ENCODE measurements at places on chromosomes 16 and 17.

- no peak for DNase-seq
Measured at GRCh38 chr16:35305476-35305875, 1846.1 kb downstream of the TP53TG3F start.

GRCh38 chr17:28928061-28928460 lies 23.3 kb downstream of the PHF12 start:
- DNase-seq = peak; percentile 48

GRCh38 chr17:64706224-64707049 lies 44.3 kb upstream of the SMURF2 start:
- DNase-seq = peak; percentile 56

DNA sequence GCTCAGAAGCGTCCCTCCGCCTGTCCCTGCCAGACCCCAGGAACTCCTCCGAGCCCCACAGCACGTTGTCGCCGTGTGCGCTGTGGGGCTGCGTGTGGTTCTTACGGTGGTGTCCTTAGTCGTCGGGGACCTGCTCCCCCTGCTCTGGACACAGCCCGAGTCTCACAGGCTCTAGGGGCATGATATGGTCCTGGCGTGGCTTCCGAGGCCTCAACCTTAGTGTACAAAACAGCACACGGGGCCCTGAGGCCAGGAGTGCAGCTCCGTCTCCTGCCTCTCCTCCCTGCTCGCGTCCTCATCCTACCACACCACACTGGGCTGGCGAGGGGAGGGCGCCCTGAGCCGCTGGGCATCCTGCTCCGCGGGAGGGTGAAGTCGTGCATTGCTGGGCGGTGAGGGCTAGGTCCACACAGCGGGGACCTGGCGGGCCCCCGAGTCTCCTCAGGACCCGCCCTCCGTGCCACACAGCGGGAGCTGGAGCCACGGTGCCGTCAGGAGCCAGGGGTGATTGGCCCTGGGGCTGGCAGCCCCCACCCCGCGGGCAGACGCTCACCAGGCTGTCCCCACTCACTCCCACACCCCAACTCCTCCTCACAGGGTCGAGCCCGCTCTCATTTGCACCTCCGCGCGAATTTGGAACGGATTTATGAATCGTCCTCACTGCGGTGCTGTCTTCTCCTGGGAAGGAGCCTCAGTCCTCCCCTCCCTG lies 1.2 kb upstream of the MAFG start:
- DNase-seq = peak; percentile 49

- no peak for DNase-seq
Measured at GRCh38 chr17:73718362-73718761, 74.1 kb upstream of the SDK2 start.

- DNase-seq = peak; percentile 52
Measured at GRCh38 chr16:67000384-67001351, 12.3 kb downstream of the CES4A start.

- DNase-seq = peak; percentile 98
Measured at GRCh38 chr16:15643048-15643945, at the start of gene MARF1. Gene MARF1, minus strand, starts transcription at chr16:15643154. Its CDS starts 3,921 bp downstream, at chr16:15639233.

DNA sequence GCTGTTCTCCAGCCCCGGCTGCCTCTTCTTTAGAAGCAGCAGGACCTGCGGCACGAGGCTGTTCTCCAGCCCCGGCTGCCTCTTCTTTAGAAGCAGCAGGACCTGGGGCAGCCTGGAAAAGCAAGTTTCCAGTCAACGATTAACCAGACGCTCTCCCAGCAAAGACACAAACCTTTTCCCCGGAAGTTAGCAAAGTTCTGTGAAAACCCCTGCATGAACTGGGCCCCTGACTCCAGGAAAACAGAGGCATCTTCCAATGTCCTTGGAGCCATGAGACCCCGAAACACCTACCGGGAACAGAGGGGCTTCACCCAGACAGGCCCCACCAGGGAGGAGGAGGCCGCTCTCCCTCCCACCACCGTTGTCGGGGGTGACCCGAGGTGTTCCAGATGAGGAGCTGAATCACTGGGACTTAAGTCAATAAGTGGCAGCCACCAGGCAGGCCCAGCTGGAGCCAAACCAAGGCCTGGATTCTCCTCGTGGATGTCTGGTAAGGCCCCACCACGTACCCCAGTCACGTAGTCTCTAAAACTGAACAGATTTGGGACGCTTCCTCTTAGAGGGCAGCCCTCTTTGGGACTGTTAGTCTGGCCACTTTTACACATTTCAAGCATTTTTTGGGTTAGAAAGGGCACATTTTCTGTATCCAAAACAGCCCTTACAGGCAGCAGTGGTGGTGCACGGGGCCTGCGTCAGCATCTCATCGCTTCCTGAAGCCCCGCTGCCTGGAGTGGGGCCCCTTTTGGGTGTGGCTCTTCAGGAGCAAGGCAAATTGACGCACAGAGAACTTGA lies at the start of gene RPH3AL:
Gene RPH3AL, minus strand, starts transcription at position 387 of the 792 bp plus-strand sequence. CDS start 25,264 bp downstream, outside the sequence.
- peak; percentile 20 for DNase-seq

- DNase-seq = no peak
Measured at GRCh38 chr17:17813055-17813724, 23.6 kb downstream of the SREBF1 start.

DNA sequence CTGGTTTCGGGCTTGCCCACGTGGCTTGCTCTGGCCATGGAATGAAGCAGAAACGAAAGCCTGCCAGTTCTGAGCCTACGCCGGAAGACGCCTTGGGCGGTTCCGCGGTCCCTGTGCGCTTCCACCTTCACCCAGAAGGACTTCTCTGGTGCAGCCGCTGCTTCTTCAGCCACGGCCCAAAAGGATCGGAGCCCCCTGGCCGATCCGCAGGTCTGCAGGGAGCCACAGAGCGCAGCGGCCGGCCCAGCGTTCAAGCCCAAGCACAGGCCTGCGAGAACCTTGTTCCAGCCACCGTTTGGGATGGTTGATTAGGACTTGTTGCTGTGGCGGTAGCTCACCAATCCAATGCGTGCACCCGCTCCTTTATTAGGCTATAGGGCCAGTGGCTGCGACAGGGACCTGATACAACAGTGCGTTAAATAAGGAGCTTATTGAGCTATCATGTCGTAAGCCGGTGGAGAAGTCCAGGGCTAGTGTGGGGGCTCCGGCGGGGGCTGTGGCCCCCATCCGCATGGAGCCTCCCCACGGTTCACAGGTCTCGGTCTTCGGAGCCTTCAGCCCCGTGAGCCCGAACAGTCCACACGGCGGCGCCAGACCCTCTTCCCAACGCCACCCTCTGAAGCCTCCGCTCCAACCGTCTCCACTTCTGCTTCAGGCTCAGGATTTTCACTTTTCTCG lies 10.2 kb upstream of the MPP2 start:
- DNase-seq = peak; percentile 17

DNA sequence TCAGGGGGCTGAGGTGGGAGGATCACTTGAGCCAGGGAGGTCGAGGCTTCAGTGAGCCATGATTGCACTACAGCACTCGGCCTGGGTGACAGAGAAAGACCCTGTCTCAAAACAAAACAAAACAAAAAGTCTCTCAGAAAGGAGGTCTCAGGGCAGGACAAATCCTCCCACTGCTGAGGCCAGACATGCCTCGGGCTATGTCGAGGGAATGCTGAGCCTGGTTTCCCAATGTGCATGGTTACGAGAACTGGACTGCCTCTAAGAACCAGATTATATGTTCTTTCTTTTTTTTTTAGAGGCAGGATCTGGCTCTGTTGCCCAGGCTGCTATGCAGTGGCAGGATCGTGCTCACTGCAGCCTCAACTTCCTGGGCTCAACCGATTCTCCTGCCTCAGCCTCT lies 27.6 kb downstream of the TRAP1 start:
- DNase-seq = peak; percentile 28

GRCh38 chr16:29237971-29238370 lies 168.5 kb downstream of the NPIPB11 start:
- no peak for DNase-seq

GRCh38 chr17:3835410-3836229 lies 10.4 kb downstream of the NCBP3 start:
- DNase-seq = no peak

GRCh38 chr17:53950858-53951250 lies 128.1 kb downstream of the KIF2B start:
- no peak for DNase-seq

- DNase-seq = no peak
Measured at GRCh38 chr17:46045639-46046038, 46.6 kb downstream of the STH start.

DNA sequence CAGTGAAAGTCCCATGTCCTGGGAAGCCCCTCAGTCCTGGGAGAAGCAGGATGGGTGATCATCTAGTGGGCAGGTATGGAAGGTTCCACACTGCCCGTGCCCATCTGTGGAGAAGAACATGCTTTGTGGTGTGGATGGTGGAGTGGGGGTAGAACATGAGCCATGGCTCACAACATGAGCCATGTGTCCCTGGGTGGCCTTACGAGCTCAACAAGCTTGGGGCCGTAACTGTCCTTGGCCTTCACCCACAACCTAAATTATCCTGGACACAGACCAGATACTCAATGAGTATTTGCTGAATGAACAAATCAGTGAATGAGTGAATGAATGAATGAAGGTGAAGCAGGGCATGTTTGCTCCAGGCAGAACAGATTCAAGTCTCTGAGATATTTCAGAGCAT lies 13.5 kb downstream of the SOX8 start:
- peak; percentile 48 for DNase-seq

- DNase-seq = no peak
Measured at GRCh38 chr17:40502716-40503115, 1.3 kb upstream of the TNS4 start.

DNA sequence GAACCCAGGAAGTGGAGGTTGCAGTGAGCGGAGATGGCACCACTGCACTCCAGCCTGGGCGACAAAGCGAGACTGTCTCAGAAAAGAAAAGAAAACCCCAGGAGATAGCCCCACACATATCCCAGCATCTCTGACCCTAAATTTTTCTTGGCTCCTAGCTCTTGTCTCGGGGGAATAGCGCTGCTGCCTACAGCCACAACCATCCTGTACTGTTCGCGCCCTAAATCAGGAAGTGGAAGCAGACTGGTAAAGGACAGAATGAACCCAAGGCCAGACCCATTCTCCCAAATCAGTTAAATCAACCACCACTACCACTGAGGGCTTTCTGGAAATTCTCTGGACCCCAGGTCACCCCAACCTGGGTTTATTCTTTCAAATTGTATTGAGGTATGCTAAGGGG lies 1.7 kb downstream of the CTDNEP1 start:
- no peak for DNase-seq

DNA sequence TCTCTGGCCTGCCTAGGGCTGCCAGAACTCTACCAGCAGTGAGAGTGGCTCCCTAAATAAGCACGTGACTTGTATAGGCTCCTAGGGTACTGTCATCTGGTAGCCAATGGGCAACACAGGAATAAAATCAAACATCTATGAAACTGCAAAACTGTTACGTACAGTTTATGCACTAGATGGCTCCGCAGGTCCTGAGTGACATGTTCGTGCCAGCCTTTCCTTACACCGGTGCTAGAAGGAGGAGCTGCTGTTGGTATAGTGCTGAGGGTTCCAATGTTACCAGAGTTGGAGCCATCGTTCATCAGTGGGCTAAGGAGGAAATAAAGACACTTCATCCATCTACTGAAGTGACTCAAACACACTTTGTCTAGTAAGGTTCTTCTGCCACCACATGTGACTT lies 63.2 kb upstream of the TRAP1 start:
- peak; percentile 18 for DNase-seq

Data from GM23248 (cell line).